ENCODE measurements at places on chromosomes 12 and 14.

GRCh38 chr14:49853572-49854375 lies 1.2 kb upstream of the NEMF start:
- DNase-seq = peak; percentile 75

GRCh38 chr12:38162013-38162412 lies 154.6 kb upstream of the ALG10B start:
- DNase-seq = no peak

GRCh38 chr12:39605996-39606395 lies 13.6 kb downstream of the ABCD2 start:
- no peak for DNase-seq

GRCh38 chr14:65991104-65991503 lies 495.1 kb upstream of the CCDC196 start:
- no peak for DNase-seq

DNA sequence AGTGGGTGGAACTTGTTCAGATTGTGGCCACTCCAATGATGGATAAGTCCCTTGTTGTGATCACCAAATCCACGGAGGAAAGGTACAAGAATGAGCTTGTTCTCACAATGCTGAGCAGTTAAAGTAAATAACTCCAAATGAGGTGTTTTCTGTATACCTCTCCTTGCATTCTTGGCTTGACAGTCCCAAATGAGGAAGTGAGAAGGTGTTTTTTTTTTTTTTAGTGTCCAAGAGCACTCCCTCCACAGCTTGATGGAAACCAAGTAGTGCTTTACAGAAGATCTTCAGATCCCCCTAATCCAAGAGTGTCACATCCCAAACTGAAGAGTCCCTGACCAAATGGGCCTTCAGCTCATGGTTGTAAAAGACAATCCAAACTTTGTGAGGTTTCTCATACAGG lies 153.6 kb downstream of the ATP23 start:
- no peak for DNase-seq

DNA sequence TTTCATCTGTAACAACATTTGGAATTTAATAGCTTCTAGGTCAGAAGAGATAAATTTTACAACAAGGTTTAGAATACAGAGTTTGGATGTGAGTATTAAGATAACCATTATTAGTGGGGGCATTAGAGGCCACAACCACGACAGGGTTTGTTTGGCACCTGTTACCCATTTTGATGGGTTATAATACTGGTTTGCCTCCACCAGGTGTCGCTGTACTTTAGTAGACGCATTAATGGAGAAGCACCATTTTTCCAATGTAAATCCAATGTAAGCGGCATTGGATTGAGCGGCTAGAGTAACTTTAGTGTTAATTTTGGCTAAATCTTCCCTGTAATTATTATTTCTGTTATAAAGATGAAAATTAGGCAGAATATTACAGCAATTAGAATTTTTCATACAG lies 136.2 kb downstream of the SLCO1B3 start:
- DNase-seq = no peak

- DNase-seq = peak; percentile 31
These were observed 67.8 kb upstream of the EGLN3 start for GRCh38 chr14:34018564-34019244.

DNA sequence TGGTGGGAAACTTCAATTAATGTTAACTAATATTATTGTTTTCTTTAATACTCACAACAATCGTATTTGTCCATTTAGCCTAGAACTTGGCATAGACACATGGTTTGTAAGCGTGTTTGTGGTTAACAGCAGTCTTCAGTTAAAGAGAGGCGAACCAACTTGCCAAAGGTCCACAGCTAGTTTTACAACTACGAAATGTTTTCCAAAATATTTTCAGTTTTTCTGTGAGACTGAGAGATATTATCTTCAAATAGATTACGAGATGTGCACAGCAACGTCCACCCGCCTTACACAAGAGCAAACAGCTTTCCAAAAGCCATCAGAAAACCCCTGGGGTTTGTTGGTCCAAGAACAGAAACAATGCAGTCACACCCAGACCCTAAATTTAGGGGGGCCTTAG lies 58.6 kb upstream of the RASSF3 start:
- no peak for DNase-seq

DNA sequence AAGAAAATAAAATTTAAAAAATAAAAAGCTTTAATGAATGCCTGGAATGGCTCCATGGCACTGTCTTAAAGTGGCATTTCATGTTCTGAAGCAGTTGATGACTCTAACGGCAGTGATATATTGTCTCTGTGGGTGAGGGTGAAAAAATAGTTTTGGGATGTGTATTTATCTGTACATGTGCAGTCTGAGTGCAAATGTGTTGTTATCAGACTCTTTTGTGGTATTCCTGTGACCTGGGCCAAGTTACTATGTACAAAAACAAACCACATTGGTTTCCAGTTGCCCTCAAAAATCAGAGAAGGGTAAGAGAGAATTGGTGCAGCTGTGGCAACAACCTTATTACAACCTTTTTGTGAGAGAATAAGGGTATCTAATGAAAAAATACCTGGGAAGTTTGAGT lies 81.7 kb upstream of the CCDC91 start:
- peak; percentile 38 for DNase-seq

GRCh38 chr12:57001448-57001906 lies 4.9 kb downstream of the ZBTB39 start:
- peak; percentile 67 for DNase-seq

DNA sequence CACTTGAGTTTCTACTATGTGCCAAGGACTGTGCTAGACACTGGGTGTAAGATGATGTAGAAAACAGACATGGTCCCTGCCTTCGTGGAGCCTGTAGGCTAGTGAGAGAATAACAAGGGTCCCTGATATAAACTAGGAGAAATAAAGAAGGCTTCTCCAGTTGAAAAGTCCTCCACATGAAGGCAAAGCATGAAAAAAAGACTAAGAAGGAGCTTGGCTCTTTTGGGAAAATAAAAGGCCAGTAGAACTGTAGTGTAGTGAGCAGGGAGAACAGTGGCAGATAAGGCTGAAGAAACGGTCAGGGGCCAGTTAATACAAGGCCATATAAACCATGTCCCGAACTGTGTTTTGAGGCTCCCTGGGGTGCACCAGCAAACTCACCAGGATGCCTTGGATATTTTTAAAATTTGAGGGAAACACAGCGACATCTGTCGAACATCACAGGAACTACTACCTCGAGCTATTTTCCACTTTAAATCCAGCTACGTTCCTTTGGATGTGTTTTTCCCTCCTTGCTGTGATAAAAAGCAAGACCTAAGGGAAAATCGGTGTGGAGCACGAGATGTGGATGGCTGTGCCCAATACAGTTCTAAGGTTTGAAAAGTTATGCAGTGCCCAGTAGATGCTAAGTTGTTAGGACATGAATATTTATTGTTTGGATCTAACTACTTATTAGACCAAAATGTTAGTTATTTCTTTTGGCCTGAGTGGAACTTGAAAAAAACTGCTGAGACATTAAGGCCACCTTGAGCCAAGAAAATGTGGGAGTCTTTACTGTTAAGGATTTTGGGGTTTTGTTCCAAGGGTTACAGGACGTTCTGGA lies 8.5 kb upstream of the CFL2 start:
- peak; percentile 28 for DNase-seq

GRCh38 chr12:101750152-101750551 lies 10.9 kb upstream of the SYCP3 start:
- DNase-seq = no peak

GRCh38 chr14:32993921-32994320 lies 55.2 kb downstream of the NPAS3 start:
- DNase-seq = no peak

DNA sequence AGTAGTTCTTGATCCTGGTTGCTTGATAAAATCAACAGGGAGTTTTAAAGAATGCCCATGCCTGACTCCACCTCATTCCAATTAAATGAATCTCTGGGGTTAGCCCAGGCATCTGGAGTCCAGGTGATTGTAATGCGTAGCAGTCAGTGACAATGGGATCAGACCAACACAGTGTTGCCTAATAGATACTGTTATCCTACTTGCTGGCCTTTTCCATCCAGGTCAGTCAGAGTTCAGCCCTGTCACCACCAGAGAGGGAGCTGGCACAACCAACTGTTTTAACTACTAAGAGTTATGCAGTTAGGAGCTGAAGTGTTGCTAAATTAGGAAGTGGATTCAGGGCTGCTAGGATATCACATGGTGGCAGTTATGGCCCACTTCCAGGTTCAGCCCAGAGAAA lies 107.1 kb downstream of the GPR135 start:
- DNase-seq = no peak

DNA sequence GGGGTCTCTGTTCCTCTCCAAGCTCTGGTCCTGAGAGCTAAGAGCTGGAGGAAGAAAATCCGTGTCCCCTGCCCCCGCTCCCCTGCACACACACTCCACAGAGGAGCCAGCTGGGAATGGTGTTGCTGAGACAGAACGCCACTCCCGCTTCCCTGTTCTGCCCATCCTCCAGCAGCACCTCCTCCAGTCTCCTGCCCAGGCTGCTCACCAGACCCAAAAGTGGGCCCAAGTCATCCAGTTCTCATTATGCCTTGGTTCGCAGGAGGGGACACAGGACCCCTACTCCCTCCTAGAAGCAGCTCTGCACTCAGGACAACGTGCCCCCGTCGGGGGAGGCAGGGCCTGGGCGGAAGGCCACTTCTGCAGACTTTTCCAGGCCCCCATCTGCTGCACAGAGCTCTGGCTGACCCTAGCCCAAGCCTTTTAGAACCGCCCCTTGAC lies 830 bp upstream of the TRMT61A start:
- DNase-seq = no peak

DNA sequence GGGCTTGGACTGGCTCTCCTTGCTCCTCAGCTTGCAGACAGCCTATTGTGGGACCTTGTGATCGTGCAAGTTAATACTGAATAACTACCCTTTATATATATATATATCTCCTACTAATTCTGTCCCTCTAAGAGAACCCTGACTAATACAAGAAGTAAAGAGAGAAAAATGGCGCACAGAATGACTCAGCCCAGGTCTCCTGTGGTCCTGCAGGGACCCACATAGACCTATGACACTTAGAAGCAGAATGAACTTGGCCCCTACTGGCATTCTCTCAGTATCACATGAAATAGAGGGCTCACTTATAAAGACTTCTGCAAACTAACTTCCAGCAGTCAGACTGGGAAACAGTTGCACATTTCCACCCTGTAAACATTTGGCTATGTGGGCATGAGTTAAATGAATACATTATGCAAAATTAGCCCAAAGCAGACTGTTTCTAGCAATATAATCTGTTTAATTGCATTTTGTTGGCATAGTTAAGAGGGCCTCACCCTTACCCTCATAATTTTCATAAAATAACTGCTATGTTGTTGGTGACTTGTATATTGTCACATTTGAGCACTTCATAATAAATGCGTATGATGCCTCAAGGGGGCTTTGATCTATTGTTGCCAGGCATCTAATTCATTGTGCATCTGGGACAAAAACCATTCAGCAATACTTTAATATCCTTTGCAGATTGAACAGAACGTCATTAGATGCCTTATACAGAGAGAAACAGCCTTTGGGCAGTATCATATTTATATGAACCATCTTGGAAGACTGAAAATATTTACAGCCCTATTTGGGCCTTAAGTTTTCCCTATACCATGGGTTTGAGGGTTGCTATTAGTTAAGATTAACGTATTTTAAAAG lies 349.7 kb upstream of the DIO2 start:
- no peak for DNase-seq

DNA sequence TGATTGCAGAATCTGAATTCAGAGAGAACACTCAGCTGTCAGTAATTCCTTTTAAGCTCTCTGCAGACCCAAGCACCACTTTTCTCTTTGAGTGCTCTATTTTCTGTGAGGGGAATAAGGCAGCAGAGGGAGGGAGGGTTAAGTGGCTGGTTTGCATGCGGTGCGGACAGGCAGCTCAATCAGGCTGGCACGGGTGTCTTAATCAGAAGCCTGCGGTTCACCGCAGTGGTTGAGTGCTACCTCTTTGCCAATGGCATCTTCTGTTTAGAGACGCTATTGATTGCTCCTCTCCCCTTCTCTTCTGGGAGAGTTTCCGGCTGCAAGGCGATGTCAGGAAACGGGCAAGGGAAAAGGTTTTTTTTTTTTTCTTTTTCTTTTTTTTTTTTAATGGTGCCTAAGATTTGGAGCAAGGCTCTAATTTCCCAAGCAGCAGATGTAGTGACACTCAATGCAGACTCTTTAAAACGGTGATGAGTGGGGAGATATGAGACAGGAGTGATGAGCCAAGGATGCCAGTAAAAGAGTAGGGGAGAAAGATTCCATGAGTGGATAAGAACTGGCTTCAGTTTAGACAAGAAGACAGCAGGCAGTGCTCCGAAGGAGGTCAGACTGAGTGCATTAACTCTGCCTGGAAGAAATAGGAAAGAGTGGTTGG lies 533.7 kb upstream of the SEL1L start:
- DNase-seq = no peak

GRCh38 chr12:14618983-14619382 lies 51.3 kb upstream of the PLBD1 start:
- DNase-seq = no peak

GRCh38 chr12:119822046-119822445 lies 55.1 kb downstream of the CIT start:
- DNase-seq = no peak

DNA sequence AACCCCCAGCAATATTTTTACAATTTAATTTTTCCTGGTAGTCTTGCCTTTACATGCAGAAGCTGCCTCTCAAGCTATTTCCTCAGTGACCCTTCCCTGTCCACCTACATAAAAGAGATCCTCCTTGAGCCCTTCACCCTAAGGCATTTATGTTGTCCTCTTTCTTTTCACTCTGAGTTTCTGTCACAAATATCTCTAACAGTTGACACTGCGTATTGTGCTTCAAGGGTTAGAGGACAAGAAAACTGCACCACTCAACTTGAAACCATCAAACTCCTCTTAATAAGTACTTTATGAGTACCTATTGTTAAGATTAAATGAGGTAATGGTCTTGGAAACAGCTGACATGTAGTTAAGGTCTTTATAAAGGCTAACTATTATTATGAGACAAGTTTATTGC lies 557.7 kb downstream of the TRHDE start:
- DNase-seq = no peak

DNA sequence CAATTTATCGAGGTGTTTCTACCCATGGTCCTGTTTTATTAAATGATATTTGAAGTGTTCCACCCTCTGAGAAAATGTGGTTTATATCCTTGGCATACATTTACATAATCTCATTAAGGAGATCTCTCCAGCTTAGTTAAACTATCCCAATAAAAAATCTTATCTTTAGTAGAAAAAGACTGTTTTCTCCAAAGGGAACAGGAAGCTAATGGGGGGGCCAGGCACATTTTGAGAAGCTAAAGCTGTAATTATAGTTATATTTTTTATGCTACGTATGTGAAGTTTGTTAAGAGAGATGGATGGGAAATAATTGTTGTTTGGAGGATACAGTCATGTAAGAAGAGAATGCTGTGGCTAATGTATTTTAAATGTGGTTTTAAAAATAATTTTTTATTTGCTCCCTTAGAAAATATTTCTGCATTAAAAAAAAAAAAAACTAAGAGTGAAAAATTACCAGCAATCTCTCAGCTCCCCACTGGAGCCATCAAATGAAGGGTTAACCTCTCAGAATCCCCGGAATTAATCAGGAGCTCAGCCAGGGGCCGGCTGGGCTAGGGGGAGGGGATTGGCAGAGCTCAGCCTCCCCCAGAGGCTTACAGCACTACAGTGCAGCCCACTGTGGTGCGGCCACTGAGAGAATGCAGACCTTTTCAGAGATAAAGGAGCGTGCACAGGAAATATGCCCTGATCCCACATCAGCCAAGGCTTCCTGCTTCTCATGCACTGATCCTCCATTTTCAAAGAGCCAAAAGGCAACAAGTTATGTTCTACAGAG lies 185.8 kb downstream of the EGLN3 start:
- no peak for DNase-seq

All from central memory CD4-positive, alpha-beta T cell (primary cell).